ENCODE measurements at places on chromosomes 5 and 9.
A peak's percentile ranks its signal among the peaks of the same experiment; 100 is the strongest.

GRCh38 chr5:151284392-151284967, 19.1 kb downstream of the SLC36A3 start:
- no peak for DNase-seq

DNA sequence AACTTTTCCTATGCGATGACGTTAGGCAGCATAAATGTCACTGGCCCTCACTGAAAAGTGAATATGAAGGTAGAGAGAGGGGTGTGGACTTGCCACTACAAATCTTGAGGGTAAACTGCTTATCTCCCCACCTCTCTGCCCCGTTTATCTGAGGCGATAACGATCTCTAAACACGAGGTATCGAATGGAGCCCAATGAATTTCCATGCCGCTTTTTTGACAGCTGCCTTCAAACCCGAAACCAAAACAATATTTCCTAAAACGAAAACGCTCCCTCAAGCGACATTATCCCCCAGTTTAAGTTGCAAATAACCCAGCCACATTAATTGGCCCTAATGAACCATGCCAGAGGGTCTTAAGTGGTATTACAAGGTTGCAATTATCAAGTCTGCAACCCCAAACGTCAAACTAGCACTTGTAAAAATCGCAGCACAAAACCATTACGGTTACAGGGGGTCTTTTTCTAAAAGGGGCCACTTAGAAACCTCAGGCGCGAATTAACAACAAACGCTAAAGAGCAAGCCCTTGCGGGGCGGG, 1.4 kb downstream of the NR3C1 start:
- peak; percentile 18 for DNase-seq

DNA sequence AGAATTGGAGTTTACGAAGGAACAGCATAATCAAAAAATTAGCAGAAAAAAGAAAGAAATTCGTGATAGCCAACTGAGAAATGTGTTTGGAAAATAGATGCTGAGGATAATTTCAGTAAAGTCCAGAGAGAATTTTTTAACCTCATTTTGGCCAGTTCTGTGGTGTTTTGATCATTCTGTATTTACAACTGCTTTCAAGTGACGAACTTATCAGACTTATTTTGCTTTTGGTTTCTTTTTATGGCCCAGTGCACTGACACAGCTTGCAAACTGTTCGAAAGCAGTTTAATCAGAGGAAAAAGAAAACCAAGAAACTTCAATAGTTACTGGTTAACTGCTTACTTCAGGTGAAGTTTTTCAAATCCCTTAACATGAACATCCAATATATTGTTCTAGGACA, 1.9 kb downstream of the SDHA start:
- no peak for DNase-seq

GRCh38 chr9:87097238-87097637, 149.9 kb upstream of the GAS1 start:
- no peak for DNase-seq

GRCh38 chr5:97547999-97548738, 365.1 kb upstream of the RIOK2 start:
- no peak for DNase-seq

GRCh38 chr5:154520861-154521453, 42.9 kb upstream of the HAND1 start:
- peak; percentile 6 for DNase-seq

DNA sequence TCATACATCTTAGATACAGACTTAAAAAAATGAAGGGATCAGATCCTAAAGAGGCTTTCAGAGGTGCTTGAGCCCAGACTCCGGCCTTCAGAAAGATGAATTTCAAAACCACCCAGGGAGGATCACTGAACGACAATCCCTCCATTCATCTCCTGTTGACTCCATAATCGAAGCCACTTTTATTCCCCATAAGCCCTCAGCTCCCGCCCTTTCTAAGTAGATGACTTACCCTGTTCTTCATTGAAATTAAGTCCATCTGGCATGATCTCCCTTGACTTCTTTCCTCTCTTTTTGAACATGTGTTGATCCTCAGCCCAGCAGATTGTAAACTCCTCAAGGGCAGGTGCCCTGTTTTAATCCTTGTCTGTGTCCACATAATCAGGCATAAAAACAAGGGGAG, 50.8 kb upstream of the ASTN2 start:
- no peak for DNase-seq

DNA sequence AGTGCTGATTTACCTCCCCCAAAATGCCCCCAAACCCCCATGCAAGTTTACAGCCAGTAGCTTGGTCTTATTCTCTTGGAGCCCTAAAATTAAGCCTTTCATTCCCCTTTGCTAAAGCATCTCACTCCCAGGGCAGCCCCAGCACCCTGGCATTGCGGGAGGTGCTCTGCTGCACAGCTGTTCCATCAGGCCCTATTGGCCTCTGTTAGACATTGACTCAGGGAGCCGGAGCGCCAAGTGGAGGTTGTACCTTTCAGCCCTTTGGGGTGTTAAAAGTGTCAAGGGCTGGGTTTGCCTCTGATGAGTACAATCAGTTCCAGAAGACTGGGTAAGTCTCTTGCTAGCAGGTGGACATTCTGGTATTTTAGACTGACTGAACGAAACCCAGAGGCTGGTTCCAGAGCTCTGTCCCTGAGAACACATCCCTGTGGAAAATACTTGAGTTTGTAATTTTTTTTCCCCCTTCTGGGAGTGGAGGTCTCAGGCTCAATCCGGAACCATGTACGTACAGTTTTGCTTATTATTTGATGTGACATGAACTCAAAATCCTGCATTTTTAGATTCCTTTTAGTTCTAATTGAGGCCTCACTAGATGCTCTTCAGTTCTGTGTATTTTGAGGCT, 102.4 kb downstream of the UBE2R2 start:
- no peak for DNase-seq

GRCh38 chr9:127707766-127708165, 978 bp downstream of the CFAP157 start:
- DNase-seq: peak; percentile 52

DNA sequence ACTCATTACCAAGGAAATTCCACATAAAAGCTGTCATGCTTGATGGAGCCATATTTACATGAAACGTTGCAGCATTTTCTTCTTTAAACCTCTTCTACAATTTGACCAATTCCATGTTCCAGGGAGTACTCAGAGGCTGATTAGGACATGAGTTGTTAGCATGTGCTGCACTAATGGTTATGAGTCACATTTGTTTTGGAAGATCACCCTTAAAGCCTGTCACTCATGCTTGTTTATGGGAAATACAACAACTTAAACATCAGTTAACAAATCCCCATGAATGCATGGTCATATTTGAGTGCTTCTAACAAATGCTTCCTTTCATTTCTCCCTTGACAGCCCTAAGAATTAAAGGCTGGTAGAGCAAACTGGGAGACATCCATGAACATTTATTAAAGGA, 156.1 kb downstream of the GHR start:
- no peak for DNase-seq

- peak; percentile 49 for DNase-seq
These were observed 1.4 kb downstream of the STING1 start for GRCh38 chr5:139481122-139481533.

- no peak for DNase-seq
These were observed 46.0 kb downstream of the SLC44A1 start for GRCh38 chr9:105290418-105290817.

- no peak for DNase-seq
These were observed 65.9 kb downstream of the PRKACG start for GRCh38 chr9:68947842-68948569.

DNA sequence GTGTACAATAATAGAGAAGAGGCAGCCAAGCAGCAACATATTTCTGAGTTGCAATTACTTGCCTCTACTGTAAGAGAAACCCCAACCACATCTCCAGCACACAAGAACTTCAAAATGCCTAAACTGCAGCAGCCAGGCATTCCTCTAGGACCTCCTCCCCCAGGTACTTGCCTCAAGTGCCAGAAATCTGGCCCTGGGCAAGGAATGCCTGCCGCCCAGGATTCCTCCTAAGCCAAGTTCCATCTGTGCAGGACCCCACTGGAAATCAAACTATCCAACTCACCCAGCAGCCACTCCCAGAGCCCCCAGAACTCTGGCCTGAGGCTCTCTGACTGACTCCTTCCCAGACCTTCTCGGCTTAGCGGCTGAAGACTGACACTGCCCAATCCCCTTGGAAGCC, 336.8 kb upstream of the RGMB start:
- no peak for DNase-seq

- no peak for DNase-seq
These were observed 1094.9 kb downstream of the MAT2B start for GRCh38 chr5:164600274-164600673.

DNA sequence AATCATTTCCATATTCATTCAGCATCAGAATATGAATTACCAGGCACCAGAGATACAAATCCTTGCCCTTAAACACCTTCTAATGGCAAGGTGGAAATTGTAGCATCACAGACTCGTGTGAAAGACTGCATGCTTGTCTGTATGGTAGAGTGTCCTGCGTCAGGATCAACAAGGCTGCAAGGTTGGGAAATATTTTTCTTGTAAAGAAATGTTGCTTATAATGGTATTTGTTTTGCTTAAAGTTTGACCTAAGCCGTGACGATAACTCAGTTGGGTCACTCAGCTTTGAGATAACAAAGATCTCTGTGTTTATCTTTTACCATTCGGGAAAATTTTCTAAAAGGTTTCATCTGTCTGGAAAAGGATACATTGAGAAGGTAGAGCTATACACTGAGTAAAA, 87.6 kb downstream of the BASP1 start:
- no peak for DNase-seq
